ENCODE measurements at places on chromosomes 6 and 20.

- no peak for DNase-seq
Observed at GRCh38 chr6:167045828-167046580, 46.8 kb downstream of the CEP43 start.

GRCh38 chr6:155530219-155530834, 74.7 kb upstream of the NOX3 start:
- DNase-seq, result peak; percentile 62

- no peak for DNase-seq
Observed at GRCh38 chr6:98769546-98769945, 64.8 kb upstream of the POU3F2 start.

DNA sequence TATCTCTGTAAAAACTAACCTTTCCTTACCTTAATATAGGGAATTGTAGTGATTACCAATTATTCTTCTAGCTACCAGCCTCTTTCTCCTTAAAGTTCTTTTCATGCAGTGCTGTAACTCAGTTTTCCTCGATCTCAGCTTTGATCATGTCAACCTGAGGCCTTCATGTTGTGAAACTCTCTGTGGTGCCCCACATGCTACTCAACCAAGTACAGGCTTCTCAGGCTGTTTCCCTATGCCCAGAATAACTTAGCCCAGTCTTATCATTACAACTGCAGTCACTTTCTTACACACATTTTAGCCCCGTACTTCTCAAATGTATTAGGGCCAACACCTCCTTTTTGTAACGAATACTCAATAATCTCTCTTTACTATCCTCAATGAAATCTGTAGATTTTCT, 90.1 kb upstream of the SUPT3H start:
- no peak for DNase-seq

DNA sequence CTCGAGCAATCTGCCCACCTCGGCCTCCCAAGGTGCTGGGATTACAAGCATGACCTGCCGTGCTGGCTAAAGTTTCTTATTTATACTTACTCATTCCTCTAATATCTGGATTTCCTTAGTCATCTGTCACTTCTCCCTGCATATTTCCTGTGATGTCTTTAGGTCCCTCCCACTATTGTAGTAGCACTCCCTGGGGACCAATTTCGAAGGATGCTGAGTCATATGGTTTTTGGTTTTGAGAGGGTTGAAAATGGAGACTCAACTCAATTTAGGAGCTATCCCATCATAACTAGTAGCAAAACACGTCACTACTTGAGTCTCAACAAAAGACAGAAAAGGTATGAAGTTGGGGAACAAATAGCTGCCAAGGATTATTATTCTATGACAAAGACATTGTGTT, 20.2 kb downstream of the MCUR1 start:
- no peak for DNase-seq

GRCh38 chr6:135475292-135475886, 22.2 kb downstream of the AHI1 start:
- no peak for DNase-seq
